ENCODE measurements at places on chromosomes 3 and 15. TPM values are rescaled to one million over a fixed set of nuclear protein-coding genes. Genes with fewer than 3 reads are reported as not detected.

DNA sequence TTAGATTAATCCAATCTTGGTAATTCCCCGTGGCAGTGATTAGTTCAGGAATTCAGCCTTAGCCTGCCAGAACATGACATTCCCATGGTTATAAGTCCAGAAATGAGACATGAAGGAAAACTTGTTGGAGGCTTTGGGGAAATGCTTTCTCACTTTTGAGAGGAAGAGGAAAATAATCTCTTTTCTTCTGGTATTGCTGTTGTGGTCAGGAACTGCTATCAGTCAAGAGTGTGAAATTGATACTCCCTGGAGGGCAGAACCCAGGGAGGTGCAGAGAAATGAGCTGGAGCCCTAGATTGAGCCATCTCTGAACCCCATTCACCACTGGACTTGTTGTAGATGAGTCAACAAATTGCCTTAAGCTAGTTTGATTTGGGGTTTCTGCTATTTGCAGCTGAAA, 38.6 kb upstream of the APH1B start:
- DNase-seq, result no peak

The ARRDC4 gene
- total RNA-seq, result 35.3 TPM

GRCh38 chr3:69161587-69162307, 39.4 kb upstream of the LMOD3 start:
- peak; percentile 71 for DNase-seq

The CSTA gene
- not detected for total RNA-seq

DNA sequence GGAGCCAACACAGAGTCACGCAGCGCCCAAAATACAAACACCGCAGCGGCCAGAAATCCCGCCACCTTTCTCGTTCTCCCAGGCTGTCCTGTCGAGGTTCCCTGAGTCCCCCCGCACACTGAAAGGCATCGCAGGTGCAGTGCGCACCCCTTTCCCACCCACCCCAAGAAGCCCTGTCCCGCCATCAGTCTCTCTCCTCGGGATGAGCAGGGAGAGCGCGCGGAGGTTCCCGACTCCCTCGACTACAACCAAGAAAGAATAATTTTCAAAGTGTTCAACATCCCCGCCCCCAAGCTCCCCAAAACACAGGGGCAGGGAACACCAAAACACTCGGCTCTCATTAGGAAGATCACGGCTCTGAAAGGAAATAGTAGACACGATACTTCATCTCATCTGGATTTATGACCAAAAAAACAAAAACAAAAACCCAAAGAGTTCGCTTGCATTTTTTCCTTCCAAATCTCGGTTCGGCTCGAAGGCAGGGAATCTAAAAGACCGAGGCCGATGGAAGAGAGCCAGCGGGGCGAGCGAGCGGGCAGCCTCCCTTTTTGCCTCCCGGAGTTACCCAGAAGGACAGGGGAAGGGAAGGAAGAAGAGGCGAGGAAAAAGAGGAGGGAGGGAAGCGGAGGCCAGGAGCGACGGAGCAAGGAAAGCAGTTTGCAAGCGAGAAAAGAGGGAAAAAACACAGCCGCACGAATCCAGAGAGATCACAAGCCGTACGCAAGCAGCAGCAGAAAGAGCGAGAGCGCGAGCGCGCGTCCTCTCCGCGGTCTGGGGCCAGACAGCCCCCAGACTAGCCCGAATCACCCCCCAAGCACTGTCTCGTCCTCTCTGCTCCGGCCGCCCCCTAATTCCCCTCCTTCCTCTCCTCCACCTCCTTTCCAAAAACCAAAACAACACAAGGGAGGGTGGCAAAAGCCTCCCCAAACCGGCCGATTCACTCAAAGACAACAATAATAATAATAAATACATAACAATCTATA, 808 bp downstream of the BCL6 start:
- peak; percentile 69 for DNase-seq

GRCh38 chr3:156843071-156843808, 17.1 kb downstream of the LEKR1 start:
- no peak for DNase-seq

DNA sequence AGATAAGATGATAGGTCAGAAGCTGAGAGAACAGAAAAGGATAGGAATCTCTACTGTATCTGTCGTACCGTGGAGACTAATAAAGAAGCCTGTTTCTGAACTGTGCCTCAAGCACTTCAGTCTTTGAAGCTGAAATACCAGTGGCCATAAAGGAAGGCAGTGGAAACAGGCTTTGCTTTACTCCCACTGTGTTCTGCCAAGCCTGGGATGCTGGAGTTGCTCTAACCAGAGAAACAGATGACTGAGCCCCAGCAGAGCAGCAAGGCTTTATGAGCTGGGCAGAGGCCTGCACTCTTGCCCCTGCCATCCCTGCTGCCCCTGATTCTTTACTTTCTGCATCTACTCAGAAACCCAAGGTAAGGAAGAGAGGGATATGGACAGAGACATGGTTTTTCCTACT, 89.4 kb downstream of the PDE8A start:
- no peak for DNase-seq

- DNase-seq, result peak; percentile 54
These were observed 20.6 kb downstream of the MYH15 start for GRCh38 chr3:108489776-108490175.

GRCh38 chr3:143885780-143886427, 37.6 kb upstream of the SLC9A9 start:
- peak; percentile 41 for DNase-seq

The GOLGA8G gene
- not detected for total RNA-seq

The TM4SF18 gene
- 1.7 TPM for total RNA-seq

The FOXL2 gene
- total RNA-seq, result not detected

DNA sequence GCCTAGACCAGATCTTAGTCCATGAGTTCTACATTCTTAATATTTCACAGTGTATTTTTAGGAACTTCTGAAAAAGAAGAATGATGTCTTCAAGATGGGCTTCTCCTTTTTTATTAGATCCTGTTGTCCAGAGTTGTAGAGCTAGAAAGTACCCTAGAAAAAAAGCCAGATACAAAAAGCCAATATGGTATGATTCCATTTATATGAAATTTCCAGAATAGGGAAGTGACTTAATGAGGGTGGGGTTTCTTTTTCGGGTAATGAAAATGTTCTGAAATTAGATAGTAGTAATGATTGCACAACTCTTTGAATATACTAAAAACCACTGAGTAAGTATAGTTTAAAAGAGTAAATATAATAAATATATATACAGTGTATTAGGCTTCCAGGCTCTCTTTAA, 116.9 kb downstream of the NFKBIZ start:
- no peak for DNase-seq

The LRRC34 gene
- 0.97 TPM for total RNA-seq

GRCh38 chr3:135304378-135304777, 509.3 kb downstream of the EPHB1 start:
- no peak for DNase-seq

GRCh38 chr3:156978481-156978961, 152.4 kb downstream of the LEKR1 start:
- DNase-seq, result no peak

GRCh38 chr3:99637368-99638111, 854 bp upstream of the COL8A1 start:
- no peak for DNase-seq

GRCh38 chr3:11593318-11594034, 50.2 kb downstream of the VGLL4 start:
- DNase-seq, result no peak

GRCh38 chr3:125967156-125967555, 1.8 kb upstream of the ROPN1B start:
- no peak for DNase-seq

- DNase-seq, result no peak
These were observed 341.0 kb upstream of the UBE2E2 start for GRCh38 chr3:22862111-22862510.

- no peak for DNase-seq
These were observed 56.6 kb upstream of the ARHGEF3 start for GRCh38 chr3:56858331-56858730.

The PLS1 gene
- 22.8 TPM for total RNA-seq

DNA sequence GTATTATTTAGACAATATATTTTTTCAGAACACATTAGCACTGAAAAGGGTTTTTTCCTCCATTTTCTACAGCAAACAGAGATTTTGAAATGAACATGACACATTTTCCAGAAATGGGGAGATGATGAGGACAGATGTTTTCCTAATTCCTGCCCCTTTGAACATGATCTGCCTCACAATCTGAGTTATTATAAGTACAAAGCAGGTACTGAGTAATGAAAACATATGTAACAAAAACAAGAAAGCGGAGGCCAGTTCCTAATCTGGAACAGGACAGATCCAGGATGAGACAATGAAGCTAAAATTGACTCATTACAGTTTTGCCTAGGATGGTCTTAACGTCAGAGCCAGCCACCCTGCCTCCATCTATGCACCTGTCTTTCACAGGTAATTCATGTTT, 642.8 kb upstream of the NR2F2 start:
- no peak for DNase-seq

- DNase-seq, result no peak
These were observed 52.4 kb upstream of the GYG1 start for GRCh38 chr3:148938936-148939335.

- peak; percentile 51 for DNase-seq
These were observed 1.6 kb upstream of the TTLL3 start for GRCh38 chr3:9808345-9809037.

The MAP1A gene
- total RNA-seq, result 6.7 TPM

The FGF7 gene
- total RNA-seq, result 13.0 TPM

The GOLGA8T gene
- total RNA-seq, result not detected

GRCh38 chr3:65577843-65578430, 460.8 kb downstream of the MAGI1 start:
- no peak for DNase-seq

The GP9 gene
- total RNA-seq, result not detected

- no peak for DNase-seq
These were observed 35.7 kb upstream of the GRAMD1C start for GRCh38 chr3:113802795-113803455.

DNA sequence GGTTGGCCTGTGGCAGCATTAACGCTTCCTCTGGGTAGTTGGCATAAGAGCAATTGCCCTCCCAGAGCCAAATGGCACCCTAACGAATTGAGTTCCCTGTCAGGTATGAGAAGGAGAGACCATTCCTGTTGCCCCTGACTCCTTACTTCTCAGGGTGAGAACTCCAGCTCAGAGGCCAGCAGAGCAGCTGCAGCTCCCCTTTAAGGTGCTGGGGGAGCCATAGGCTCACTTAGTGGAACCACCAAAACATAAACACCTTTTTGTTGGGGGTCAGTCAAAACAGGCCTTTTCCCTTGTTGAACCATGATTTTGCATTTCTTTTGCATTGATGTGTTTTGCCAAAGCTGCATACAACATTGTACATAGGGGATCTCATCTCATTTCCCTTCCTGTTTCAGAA, 28.1 kb upstream of the LHFPL4 start:
- DNase-seq, result no peak

GRCh38 chr3:146306656-146307455, 56.0 kb upstream of the PLSCR4 start:
- no peak for DNase-seq

- peak; percentile 59 for DNase-seq
These were observed 64.0 kb upstream of the AKAP13 start for GRCh38 chr15:85316244-85316934.

DNA sequence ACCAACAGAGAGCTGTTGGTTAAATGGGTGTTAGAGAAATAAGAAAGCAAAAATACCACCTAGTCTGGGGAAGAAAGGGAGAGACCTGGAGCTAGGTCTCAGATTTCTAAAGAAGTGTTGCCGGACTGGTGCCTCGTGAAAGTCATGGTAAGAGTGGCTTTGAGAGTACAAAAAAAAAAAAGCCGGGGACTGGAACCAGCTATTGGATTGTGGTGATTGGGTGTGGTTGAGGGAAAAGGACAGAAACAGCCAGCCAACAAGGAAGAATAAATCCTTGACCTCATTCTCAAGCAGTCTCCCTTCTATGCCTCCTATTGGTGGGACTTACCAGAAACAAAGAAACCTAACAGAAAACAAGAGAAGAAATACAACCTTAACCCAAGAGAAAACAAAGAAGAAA, 346.4 kb upstream of the KCNMB2 start:
- no peak for DNase-seq

GRCh38 chr3:128152419-128153155, 694 bp upstream of the EEFSEC start:
- no peak for DNase-seq

The WDR76 gene
- total RNA-seq, result 4.7 TPM

- no peak for DNase-seq
These were observed 5.4 kb downstream of the TARS3 start for GRCh38 chr15:101718896-101719295.

DNA sequence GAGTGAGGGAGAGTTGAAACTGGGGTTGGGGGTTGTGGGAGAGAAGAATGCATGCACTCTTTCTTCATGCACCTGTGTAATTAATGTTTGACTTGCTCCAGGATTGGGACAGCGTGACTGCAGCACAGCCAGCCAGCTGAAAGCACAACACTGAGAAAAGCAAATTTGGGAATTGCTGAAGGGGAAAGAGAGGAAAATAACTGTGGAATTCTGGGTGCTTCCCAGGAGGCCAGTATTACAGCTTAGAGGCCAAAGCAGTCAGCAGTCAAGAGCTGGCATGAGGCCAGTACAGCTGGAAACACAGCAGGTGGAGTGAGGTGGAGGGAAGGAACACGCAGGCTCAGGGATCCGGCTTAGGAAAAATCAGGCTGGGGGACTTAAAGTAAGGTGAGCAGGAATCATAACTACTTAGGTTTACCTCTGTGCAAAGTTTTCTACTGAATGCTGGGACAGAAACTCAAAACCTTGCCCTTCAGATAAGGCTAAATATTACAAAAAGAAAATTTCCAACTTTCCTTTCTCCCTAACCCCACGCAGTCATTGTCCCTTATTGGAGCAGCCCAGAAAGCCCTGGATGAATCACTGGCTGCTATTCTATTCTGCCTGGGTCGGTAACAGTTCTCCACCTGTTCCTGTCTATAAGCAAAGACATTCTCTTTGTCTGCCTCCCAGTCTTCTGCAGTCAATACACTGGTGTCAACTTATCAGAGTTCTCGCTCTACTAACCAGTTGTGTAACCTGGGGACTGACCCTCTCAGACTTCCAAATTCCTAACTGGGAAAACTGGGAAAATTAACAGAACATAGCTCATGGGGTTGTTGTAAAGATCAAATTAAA, 167.2 kb downstream of the MAGI1 start:
- peak; percentile 68 for DNase-seq

The DNAJB11 gene
- 103 TPM for total RNA-seq

Data from hepatocyte (in vitro differentiated cells).